ENCODE measurements at places on chromosomes 12 and 14. TPM values are rescaled to one million over a fixed set of nuclear protein-coding genes. Genes with fewer than 3 reads are reported as not detected.

The IFI27L1 gene
- total RNA-seq = 21.7 TPM

The ZDHHC22 gene
- total RNA-seq = 0.21 TPM

The CLEC1B gene
- not detected for total RNA-seq

The RPAP3 gene
- 48.7 TPM for total RNA-seq

The SLC6A12 gene
- 1.3 TPM for total RNA-seq

The KRT84 gene
- total RNA-seq = not detected

The OTOGL gene
- not detected for total RNA-seq

The CISTR gene
- not detected for total RNA-seq

The GPR33 gene
- total RNA-seq = not detected

The TSPAN11 gene
- total RNA-seq = 0.05 TPM

The ACSM4 gene
- not detected for total RNA-seq

The LRCOL1 gene
- not detected for total RNA-seq

The POP5 gene
- 56.1 TPM for total RNA-seq

The STAC3 gene
- total RNA-seq = 0.61 TPM

The NINJ2 gene
- total RNA-seq = 0.56 TPM

The OTX2 gene
- not detected for total RNA-seq

The KCNC2 gene
- total RNA-seq = not detected

The PMCH gene
- not detected for total RNA-seq

The CCDC198 gene
- total RNA-seq = 2.3 TPM

The PRKD1 gene
- total RNA-seq = 2.2 TPM

The ACVRL1 gene
- 0.15 TPM for total RNA-seq

The ARHGEF25 gene
- total RNA-seq = 5.1 TPM

The TMEM19 gene
- 29.3 TPM for total RNA-seq

The ABHD12B gene
- total RNA-seq = not detected

The HCAR2 gene
- 0.09 TPM for total RNA-seq
